ENCODE measurements at places on chromosomes 1 and 21.

DNA sequence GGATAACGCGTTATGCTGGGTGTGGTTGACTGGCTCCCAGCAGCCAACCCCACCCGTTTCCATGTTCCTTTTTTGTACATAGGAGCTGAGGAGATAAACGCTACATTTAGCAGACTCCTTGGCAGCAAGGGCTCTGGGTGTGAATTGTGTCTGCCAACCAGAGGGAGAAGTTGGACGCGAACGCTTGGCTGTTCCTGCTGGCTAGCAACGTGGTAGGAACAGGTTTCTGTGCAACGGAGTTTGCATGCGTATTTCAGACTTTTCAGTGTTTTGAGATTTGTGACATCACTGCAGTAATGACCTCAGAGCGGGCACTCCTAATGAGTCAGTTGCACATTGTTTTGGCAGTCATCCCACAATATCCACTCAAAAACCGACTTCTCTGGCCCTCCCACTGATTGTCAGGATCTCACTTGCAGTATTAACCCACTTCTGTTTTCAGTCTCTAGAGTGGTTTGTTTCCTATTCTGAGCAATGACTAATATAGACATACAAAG lies 98.7 kb upstream of the RGS1 start:
- DNase-seq, result peak; percentile 7

- DNase-seq, result no peak
Observed at GRCh38 chr21:29430576-29430975, 131.9 kb downstream of the BACH1 start.

DNA sequence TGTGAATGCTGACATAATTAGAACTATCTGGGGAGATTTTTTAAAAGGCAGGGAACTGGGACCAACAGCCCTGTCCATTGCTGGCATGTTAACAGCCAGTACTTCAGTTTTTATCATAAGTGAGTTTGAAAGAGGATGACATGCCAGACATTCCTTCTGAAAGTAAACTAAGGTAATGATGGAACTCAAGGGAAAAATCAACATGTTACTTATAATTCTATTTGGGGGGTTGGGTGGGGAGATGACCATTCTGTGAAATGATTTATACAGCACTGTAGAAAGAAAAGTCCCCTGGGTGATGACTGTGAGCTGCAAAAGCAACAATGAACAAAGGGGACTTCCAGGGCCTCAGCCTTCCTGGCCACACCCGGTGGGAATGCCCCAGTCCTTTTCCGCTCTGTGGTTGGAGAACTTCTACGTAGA lies 5.4 kb upstream of the LAMC2 start:
- DNase-seq, result no peak

DNA sequence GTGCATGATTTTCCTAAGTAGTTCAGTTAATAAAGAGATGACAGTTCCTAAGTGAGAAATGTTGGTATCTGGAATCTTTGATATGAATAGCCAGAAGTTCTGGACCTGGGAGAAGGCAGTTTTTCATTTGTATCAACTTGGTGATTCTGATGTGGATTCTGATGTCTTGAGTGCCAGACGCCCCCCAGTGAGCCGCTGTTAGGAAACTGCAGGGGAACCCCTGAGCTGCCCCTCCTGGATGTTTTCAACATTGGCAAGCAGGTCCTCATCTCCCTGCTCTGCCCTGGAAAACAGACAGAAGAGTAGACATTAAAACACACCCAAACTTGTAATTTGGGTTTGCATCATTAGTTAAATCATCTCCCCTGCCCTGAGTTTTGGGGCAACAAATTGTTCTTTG lies 7.4 kb downstream of the ETS2 start:
- no peak for DNase-seq

GRCh38 chr21:40768056-40768455 lies 78.9 kb downstream of the DSCAM start:
- no peak for DNase-seq

GRCh38 chr1:17112496-17113236 lies 6.6 kb downstream of the PADI2 start:
- no peak for DNase-seq

DNA sequence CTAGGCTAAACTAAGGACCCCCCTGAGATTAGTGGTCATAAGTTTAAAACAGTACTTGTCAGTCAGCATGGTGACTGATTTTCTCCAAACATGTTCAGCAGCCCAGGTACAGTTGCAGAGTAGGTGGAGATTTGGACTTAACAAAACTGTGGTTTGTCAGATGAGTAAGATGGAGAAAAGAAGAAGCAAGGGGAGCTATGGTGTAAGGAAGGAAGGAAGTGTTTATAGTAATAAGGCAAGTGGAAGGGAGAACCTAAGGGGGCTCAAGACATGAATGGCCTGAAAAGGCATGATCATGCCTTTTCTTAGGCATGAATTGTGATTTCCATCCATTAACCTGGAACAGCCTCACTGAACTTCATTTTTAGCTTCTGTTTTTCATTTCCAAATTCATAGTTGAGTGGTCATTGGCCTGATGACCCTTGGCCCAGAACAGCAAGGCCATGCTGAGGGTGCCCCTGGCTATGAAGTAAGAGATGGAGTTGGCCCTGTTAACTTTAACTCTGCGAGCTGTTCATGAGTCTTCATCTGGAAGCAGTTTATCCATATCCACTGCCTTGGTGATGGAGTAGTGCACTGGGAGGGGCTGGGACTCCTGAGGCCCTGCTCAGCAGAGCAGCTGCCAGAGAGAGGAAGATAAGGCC lies 60.7 kb downstream of the LRRC8D start:
- DNase-seq, result peak; percentile 9

DNA sequence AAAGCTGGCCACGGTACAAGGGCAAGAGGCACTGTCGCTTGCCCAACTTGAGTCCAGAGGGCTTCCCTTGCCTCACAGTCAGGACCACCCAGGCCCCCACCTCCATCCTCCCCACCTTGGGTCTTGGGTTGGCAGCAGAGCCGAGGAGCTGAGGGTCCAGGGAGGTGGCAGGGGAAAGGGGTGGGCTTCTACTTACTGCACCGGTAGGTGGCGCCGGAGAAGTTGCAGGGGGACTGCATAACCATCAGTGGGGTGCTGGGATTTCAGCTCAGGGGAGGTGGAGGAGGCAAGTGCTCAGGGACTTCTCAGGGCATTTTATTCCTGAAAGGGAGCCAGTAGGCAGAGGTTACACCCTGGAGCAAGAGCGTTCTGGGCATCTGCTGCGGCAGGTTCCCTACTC lies 44.0 kb downstream of the TRIM62 start:
- no peak for DNase-seq

GRCh38 chr1:210830034-210831028 lies 303.6 kb downstream of the KCNH1 start:
- no peak for DNase-seq

GRCh38 chr1:207227131-207227630 lies 94.3 kb upstream of the CD55 start:
- DNase-seq, result no peak

- no peak for DNase-seq
Observed at GRCh38 chr1:220347654-220348175, 75.5 kb upstream of the RAB3GAP2 start.

DNA sequence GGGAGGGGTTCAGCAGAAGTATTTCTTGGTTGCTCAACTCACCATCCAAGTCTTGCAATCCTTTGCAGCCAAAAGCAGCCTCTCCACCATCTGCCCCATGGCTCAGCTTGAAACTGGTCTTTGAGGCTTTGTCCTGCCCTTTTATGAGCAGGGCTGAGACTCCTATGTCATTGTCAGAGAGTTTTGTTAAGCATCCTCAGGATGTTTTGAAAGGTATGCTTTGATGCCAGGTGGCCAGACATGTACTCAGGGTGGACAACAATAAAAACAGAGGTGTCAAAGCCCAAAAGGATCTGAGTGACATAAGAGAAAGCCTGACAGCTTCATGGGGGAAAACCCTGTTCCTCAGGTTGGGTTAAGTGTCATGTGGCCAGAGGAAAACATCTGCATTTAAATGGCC lies 310.5 kb downstream of the PRDM2 start:
- no peak for DNase-seq

DNA sequence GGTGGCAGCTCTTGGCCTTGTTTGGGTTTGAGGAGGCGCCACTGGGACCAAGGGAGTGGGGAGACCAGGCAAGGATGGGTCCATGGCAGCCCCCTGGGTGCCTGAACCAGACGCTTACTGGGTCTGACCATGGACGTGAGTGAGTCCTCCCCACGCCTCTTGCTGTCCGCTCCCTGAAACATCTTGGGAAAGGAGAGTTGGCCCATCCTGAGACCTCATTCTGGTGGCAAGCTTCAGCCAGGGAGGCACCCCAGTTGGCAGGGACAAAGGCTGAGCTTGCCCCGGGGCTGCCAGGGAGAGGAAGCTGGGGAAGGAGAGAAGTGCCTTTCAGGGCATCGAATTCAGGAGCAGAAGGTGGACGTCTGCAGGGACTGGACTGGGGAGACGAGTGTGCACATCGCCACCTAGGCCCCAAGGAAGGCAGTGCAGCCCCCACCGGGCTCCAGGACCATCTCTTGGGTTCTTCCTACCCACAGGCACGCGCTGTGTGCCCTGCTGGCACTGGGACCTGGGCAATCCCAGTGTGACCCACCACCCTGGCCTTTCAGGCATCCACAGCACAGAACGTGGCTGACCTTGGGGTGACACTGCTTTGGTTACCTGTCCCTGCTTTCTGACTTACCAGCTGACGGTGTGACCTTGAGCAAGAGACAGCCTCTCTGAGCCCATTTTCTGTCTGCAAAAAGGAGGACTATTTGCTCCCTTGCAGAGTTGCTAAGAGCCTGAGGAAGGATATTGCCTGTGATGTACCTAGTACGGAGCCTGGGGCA lies 132.9 kb upstream of the WNT4 start:
- DNase-seq, result peak; percentile 36

DNA sequence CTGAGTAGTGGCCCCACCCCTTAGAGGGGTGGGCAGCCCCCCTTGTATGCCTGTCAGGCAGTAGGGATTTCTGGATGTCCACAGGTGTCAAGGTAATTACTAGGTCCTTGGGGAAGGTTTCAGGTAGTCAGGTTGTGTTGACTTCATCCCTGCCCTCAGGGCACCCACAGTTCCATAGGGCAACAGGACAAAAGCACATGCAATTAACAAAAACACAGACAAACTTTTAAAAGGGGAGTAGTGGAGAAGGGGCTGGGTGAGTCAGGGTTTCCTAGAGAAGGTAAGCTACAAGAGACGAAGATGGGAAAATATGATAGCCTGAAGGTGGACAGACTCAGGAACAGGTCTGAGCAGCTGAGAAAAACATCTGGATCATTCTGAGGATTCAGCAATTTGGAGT lies 14.1 kb downstream of the KRTCAP2 start:
- no peak for DNase-seq

DNA sequence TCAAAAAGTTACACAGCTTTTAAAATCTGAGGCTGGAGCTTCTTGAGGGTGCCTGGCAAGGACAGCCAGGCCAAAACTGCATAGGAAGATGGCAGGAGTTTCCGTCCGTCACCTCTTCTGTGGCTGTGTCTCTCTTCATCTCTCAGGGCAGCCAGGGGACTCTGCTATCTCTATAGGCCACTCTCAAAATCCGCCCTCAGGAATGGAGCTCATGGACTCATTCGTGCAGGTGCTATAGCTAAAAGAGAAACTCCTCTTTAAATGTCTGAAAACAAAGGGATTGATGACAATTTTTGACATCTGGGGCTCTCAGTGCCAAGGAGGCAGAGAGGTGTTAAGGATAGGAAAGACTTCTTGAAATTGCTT lies 27.2 kb downstream of the OVAAL start:
- no peak for DNase-seq

GRCh38 chr1:163315773-163316374 lies 5.9 kb upstream of the NUF2 start:
- no peak for DNase-seq

DNA sequence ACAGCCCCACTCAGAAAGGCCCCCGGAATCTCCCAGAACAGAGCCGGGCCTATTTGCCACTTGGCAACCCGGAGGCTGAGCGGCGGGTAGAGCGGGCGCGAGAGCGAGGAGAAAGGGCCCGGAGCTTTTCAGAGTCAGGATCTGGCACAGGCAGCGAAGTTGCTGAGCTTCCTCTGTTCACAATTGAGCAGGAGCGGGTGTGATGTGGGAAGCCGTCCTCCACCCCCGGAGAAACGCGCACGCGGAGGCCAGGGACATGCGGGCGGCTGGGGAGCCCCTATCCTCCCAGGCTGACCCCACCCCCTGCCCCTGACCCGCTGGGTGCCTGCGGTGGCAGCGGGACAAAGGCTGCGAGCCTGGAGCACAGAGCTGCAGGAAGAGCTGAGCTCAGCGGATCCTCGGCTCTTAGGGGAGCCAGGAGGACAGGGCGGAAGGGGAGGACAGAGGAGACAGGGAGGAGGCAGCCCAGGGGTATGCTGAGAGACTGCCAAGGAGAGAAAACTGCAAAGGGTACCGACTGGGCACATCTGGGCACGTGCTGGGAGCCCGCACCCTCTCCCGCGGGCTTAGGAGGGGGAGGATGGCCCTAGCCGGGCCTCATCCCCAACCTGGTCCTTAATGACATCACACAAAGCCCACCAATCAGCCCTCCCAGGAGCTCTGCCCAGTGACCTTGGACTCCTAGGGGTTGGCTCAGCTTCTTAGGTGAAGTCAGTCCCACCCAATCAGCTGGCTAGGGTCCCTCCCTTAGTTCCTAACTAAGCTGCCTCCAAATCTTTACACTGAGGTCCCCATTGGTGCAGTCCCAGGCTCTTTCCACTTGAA lies 9.3 kb downstream of the KIF21B start:
- DNase-seq, result no peak

DNA sequence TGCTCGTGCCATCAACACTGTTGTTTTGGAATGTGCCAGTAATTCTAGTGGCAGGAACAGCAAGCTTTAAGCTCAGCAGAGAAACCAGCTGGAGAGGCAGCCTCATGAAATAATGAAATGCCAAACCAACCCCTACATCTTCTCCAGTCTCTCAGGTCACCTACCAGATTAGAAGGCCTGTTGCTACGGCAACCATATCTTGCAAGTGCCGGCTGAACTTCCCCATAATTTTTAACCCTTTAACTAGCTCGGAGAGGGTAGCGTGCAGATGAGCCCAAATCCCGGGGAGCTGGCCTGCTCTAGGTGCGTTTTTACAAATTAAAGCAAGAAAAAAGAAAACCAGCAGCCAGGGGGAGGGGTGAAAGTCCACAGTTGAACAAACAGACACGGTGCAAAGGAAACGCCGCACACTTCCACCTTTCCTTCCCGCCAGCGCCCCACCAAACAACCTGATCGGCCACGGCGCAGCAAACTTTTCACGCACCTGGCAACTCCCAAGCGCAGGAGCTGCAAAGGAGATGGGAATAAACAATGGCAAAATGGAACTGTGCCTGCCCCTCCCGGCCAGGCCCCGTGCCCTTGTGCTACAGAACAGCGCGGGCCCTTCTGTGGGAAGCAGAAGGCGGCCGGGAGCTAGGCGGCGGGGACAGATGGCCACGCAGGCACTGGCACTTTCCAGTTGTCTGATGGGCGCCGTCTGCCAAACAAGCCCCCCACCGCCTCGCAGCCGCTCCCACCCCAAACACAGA lies 50.1 kb downstream of the SSBP3 start:
- DNase-seq, result no peak

- no peak for DNase-seq
Observed at GRCh38 chr1:179951383-179952144, 3.0 kb upstream of the CEP350 start.

GRCh38 chr1:204225841-204226735 lies 12.3 kb upstream of the GOLT1A start:
- no peak for DNase-seq

Measured in stimulated activated CD4-positive, alpha-beta T cell treated with anti-CD3 and anti-CD28 coated beads, Interleukin-1b, Interleukin-23, amount 100 ng/mL, for 48 hours (primary cell).